Fibroblast of the aortic adventitia (primary cell): ENCODE measurements at places on chromosomes 13 and 19. TPM values are rescaled to one million over a fixed set of nuclear protein-coding genes. Genes with fewer than 3 reads are reported as not detected.
A peak's percentile ranks its signal among the peaks of the same experiment; 100 is the strongest.

- no peak for DNase-seq
These were observed 13.2 kb downstream of the ATP4B start for GRCh38 chr13:113644800-113645199.

DNA sequence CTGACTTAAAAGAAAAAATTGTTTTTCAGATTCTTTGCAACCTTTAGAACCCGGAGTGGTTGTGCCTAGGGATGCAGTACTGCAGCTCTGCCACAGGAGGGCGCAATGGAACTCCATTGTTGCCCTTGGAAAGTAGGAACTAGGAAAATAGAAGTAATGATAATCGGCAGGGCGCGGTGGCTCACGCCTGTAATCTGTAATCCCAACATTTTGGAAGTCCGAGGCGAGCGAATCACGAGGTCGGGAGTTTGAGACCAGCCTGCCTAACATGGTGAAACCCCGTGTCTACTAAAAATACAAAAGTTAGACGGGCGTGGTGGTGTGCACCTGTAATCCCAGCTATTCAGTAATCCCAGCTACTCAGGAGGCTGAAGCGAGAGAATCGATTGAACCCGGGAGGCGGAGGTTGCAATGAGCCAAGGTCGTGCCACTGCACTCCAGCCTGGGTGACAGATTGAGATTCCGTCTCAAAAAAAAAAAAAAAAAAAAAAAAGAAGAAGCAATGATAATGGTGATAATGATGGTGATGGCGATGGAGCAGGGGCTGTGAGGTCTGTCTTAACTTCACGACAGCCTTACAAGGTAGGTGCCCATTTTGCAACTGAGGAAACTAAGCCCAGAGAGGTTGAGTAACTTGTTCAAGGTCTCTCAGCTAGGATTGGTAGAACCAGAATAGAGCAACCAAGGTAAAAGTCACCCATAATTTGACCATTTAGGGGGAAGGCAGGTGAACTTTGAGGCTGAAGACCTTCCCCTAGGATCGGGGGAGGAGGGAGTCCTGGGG is 5.5 kb upstream of the ADAMTS10 start:
- peak; percentile 68 for DNase-seq

DNA sequence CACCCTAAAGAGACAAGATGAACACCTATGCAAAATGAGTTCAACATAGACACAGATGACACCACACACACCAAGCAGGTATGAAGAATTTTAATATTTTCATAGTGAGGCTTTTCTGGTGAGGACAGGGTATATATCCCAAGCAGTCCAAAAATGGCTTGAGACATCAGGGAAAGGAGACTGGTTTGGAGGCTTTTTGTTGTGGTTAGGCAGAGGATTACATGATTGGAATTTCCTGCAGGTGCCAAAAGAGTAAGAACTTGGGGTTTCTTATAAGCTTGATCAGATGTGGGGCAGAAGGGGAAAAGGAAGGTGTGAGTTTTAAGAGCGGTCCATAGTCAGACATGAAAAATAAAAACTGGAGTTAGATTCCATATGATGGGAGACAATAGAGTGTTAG is 420.8 kb upstream of the SLITRK1 start:
- DNase-seq, result no peak

GRCh38 chr13:105894697-105895096 is 640.8 kb downstream of the EFNB2 start:
- no peak for DNase-seq

DNA sequence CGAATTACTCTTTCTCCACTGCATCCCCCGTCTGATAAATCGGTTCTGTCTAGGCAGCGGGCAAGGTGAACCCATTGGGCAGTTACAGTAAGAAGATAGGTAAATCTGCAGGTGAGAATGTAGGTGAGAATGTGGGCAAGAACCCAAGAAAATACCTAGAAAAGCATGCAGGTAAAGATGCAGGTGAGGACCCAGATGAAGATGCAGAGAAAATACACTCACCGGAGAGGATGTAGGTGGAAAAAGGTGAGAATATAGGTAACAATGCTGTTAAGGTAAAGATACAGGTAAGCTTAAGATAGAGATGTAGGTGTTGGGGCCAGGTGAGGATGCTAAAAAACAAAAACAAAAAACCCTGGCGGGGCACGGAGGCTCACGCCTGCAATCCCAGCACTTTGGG is 6.3 kb upstream of the TNFSF14 start:
- no peak for DNase-seq

DNA sequence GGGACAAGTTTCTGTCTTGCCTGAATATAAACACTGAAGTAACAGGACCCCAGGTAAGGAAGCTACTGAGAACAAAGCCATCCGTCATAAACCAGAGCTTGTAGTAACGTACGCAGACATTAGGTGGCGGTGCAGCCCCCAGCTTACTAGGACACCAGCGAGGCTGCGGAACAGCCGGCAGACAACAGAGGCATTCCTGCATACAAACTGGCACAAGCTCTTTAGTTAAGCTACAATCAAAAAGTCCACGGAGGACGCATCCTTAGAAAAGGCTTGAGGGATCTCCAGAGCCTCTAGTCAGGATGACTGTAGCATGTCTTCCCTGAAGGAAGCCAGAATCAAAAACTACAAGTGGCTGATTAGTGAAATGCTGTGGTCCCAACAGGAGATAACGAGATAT is 26.2 kb downstream of the ZNF160 start:
- peak; percentile 9 for DNase-seq

DNA sequence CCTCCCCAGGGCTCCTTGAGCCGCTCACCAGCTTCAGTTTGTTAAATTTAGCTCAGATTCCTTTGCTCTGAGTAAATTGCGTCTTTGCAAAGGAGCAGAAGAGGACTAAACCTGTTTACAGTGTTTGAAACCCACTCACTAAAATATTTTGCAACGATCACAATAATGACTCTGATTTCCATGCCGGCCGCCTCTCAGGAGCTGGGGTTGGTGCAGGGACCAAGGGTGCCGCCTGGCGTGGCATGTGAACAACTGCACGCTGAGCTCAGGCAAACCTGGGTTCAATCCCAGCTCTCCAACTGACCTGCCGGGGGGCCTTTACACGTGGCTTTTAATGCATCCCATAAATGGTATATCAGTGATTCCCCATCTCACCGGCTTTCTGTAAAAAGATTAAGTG is 68.7 kb upstream of the CACNA1A start:
- DNase-seq, result peak; percentile 21

DNA sequence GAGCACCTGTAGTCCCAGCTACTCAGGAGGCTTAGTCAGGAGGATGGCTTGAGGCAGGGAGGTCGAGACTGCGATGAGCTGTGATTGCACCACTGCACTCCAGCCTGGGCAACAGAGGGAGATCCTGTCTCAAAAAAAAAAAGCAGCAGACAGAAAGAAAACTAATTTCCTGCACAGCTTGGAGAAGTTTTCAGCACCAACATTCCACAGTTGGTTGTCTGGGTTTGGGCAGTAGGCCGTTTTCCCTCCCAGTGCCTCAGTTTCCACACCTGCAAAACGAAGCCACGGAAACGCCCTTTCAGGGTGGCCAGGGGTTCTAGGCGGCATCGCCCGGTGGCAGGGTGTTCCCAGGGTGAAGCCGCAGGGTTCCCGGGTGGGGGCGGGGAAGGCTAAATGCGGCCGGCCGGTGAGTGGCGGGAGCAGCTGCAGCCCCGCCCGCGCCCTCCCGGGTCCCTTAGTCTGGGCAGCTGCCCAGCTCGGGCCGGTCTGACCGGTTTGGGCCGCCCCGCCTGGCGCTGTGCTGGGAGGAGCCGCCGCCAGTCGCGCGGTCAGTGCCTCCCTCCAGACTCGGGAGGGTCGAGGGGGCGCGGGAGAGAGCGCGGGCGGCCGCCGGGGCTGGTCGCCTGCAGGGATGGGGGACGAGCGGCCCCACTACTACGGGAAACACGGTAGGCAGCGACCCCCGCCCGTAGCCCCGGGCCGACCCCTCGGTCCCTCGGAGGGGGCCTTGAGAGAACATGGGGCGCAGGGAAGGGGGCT is at the start of gene SLC44A2:
Gene SLC44A2 (plus strand): TSS at position 551 of the 759 bp plus-strand sequence. CDS start 81 bp downstream, at position 632.
- DNase-seq, result peak; percentile 51

Gene LATS2
- total RNA-seq, result 19.3 and 24.5 TPM in 2 replicates

Gene RAB3A
- total RNA-seq, result 2.8 TPM in 1 of 2 replicates, not detected in the other

Gene COX6B2
- not detected in 2 replicates for total RNA-seq

Gene FAM83E
- 0.18 TPM in 1 of 2 replicates, not detected in the other for total RNA-seq

Gene IQCN
- total RNA-seq, result 1.5 and 4.4 TPM in 2 replicates
